Right ventricle myocardium inferior (tissue), 1 donor: ENCODE measurements at places on chromosomes 16 and 17. TPM values are rescaled to one million over a fixed set of nuclear protein-coding genes. Genes with fewer than 3 reads are reported as not detected.

Gene FOXN1
- not detected for total RNA-seq

Gene WNT9B
- not detected for total RNA-seq

Gene MRPL58
- total RNA-seq = 51.4 TPM

Gene ADAD2
- not detected for total RNA-seq

Gene MEFV
- 1.1 TPM for total RNA-seq

Gene PLK1
- total RNA-seq = 1.2 TPM

Gene KRTAP4-9
- total RNA-seq = not detected

Gene CALB2
- 1.7 TPM for total RNA-seq

Gene SGCA
- 151 TPM for total RNA-seq

Gene GNGT2
- total RNA-seq = 2.5 TPM

Gene PERCC1
- total RNA-seq = 0.35 TPM

Gene TBC1D26
- total RNA-seq = not detected

Gene OR4D1
- not detected for total RNA-seq

Gene TCF25
- 82.2 TPM for total RNA-seq

Gene PLCG2
- total RNA-seq = 6.9 TPM

Gene RNF227
- 0.70 TPM for total RNA-seq

Gene CCL22
- not detected for total RNA-seq

Gene SCRN2
- 27.0 TPM for total RNA-seq

Gene KCNJ2
- 44.3 TPM for total RNA-seq

Gene RBFOX1
- 68.4 TPM for total RNA-seq

Gene SOST
- not detected for total RNA-seq

Gene KRT12
- not detected for total RNA-seq

Gene CCL16
- not detected for total RNA-seq

Gene PRSS33
- total RNA-seq = not detected

Gene CIITA
- 11.0 TPM for total RNA-seq

Gene IL32
- total RNA-seq = 57.8 TPM

Gene GPR142
- not detected for total RNA-seq

Gene NXPH3
- 4.5 TPM for total RNA-seq

Gene CLEC18C
- not detected for total RNA-seq

Gene DOC2A
- 0.35 TPM for total RNA-seq

Gene FAM20A
- 4.6 TPM for total RNA-seq

Gene CD79B
- total RNA-seq = 6.9 TPM

Gene ACSM2A
- total RNA-seq = not detected

Gene FNDC8
- not detected for total RNA-seq

Gene PTX4
- total RNA-seq = not detected

Gene SOX8
- 0.89 TPM for total RNA-seq

Gene CDH1
- not detected for total RNA-seq

Gene GALK1
- 23.8 TPM for total RNA-seq

Gene RAPGEFL1
- 2.1 TPM for total RNA-seq

Gene KCNJ16
- not detected for total RNA-seq

Gene P3H4
- 7.8 TPM for total RNA-seq

Gene SYNGR2
- total RNA-seq = 120 TPM

Gene HSD11B2
- total RNA-seq = 0.81 TPM

Gene ITGAL
- 4.2 TPM for total RNA-seq

Gene GAS2L2
- 0.27 TPM for total RNA-seq

Gene TMEM100
- total RNA-seq = 17.0 TPM

Gene CACNG5
- total RNA-seq = not detected

Gene PGAP6
- total RNA-seq = 32.1 TPM

Gene C17orf107
- 0.78 TPM for total RNA-seq

Gene TRPV3
- total RNA-seq = 0.84 TPM

Gene KRT39
- not detected for total RNA-seq

Gene MYCBPAP
- 0.81 TPM for total RNA-seq

Gene CMTM1
- 0.92 TPM for total RNA-seq

Gene AARS1
- 61.7 TPM for total RNA-seq
